ENCODE measurements at places on chromosomes 7 and 10. TPM values are rescaled to one million over a fixed set of nuclear protein-coding genes. Genes with fewer than 3 reads are reported as not detected.

GRCh38 chr10:4197676-4198075 is 412.7 kb upstream of the KLF6 start:
- no peaks in the 10 kb centered on the region for H3K36me3 ChIP-seq
- no peak overlapping the region for H3K27ac ChIP-seq
- H3K27me3 ChIP-seq, result peaks cover 2% of the 10 kb centered on the region
- DNase-seq, result no peak
- no peak overlapping the region for H3K4me3 ChIP-seq

The TMEM225B gene
- total RNA-seq, result 1.4 TPM

DNA sequence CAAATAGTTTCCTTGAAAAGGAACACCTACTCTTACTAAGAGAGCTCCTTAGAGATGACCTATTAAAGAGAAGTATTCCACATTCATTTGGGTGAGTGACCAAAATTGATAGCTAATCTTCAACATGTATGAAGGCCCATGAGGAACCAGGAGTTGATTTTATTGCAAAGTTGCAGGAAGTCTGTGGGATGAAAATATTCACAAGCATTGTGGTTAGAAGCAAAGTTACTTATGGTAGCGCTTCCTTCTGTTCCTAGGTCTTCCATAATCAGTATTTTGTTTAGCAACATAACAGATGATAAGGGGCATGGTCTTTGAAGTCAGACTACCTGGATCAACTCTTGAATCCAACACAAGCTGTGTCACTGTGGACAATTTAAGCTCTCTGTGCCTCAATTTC is 164.5 kb downstream of the DGKB start:
- H3K4me1 ChIP-seq, result no peaks in the 10 kb centered on the region
- no peaks in the 10 kb centered on the region for H3K36me3 ChIP-seq
- no peaks in the 10 kb centered on the region for H3K27me3 ChIP-seq
- H3K4me3 ChIP-seq, result no peak overlapping the region
- H3K27ac ChIP-seq, result no peak overlapping the region

DNA sequence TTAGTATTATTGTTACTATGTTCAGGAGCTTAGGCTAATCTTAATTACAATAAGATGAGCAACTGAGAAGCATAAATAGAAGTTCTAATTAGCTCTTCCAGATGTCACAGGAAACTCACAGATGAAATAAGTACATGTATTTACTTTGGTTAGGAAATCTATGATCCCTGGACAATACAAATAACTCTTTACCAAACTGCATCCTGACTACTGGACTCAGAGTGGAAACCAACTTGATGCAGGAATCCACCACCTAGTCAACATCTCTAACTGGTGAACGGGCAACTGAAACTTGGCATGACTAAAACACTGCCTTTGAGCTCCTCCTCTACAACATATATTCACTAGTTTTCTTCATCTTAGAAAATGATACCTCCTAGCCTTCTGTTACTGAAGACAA is 193.2 kb downstream of the AGMO start:
- H3K27me3 ChIP-seq, result no peaks in the 10 kb centered on the region
- no peak for DNase-seq
- no peaks in the 10 kb centered on the region for H3K4me1 ChIP-seq
- H3K36me3 ChIP-seq, result no peaks in the 10 kb centered on the region

The OR2A14 gene
- total RNA-seq, result not detected

The GJD4 gene
- total RNA-seq, result 0.24 TPM

The IL6 gene
- total RNA-seq, result not detected

DNA sequence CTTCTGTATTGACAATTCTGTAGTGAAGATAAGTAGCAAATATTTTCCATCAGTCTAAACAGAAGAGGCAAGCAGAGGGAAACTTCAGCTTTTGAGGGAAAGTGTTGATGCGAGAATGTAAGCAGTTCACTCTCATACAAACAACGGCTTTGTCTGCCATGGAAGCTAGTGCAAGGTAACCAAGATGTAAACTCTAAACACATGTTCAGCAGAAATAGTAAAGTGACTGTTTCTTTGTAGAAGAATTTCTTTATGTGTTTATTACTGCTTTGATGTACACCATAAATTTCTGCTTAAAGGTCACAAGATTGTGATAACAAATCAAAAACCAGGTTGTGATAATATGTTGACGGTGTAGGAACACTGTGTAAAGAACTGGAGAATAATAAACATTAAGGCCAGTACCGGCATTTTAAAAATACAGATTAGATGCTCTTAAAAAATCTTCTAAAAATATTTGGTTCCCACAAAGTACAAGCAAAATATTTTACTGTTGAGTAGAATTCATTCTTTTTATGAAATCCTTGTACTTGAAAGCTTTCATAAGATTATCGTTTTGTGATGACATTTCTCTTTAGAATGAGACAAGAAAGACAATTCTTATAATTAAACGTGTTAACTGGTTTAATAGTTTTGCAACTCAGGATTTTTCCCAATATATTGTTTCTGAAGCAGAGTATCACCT is 34.2 kb downstream of the SEMA3C start:
- H3K36me3 ChIP-seq, result peaks cover 12% of the 10 kb centered on the region
- peaks cover 20% of the 10 kb centered on the region for H3K4me1 ChIP-seq
- H3K27ac ChIP-seq, result peak overlapping the region; percentile 76
- H3K4me3 ChIP-seq, result no peak overlapping the region

GRCh38 chr10:72812415-72812752 is 81.2 kb upstream of the OIT3 start:
- H3K4me3 ChIP-seq, result no peak overlapping the region
- peaks cover 8% of the 10 kb centered on the region for H3K36me3 ChIP-seq
- H3K27ac ChIP-seq, result no peak overlapping the region
- no peak for DNase-seq
- H3K27me3 ChIP-seq, result no peaks in the 10 kb centered on the region

- H3K36me3 ChIP-seq, result no peaks in the 10 kb centered on the region
- H3K4me3 ChIP-seq, result no peak overlapping the region
- no peaks in the 10 kb centered on the region for H3K27me3 ChIP-seq
- peaks cover 13% of the 10 kb centered on the region for H3K4me1 ChIP-seq
These were observed 870 bp downstream of the ANK3 start for GRCh38 chr10:60388709-60389301.

The PDCD4 gene
- 152 TPM for total RNA-seq

- H3K4me1 ChIP-seq, result peaks cover 2% of the 10 kb centered on the region
- no peak for DNase-seq
- peaks cover 18% of the 10 kb centered on the region for H3K27me3 ChIP-seq
- H3K27ac ChIP-seq, result no peak overlapping the region
These were observed 678 bp downstream of the SH2B2 start for GRCh38 chr7:102287111-102287980.

DNA sequence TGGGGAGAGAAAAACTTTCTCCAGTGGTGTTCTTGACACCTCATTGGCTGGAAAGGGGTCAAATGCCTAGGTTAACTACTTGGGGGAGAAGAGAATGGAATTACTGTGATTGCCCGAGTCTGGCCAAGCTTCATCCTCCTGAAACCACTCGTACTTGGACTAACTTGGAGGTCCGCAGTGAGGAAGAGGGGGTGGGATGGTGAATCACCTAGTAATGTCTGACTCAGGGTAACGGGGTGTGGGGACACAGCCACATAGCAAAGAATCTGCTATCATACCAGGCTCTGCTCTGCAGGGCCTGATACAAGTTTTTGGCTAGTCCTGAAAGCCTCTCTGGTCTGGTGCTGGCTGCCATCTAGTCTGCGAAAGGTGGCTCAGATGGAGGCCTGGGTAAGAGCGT is 190.9 kb downstream of the RPS24 start:
- H3K36me3 ChIP-seq, result no peaks in the 10 kb centered on the region
- DNase-seq, result no peak
- H3K4me1 ChIP-seq, result no peaks in the 10 kb centered on the region
- H3K4me3 ChIP-seq, result no peak overlapping the region

Measured in progenitor cell of endocrine pancreas (in vitro differentiated cells).